Urothelium cell line (cell line): ENCODE measurements at places on chromosomes 6 and 20.

DNA sequence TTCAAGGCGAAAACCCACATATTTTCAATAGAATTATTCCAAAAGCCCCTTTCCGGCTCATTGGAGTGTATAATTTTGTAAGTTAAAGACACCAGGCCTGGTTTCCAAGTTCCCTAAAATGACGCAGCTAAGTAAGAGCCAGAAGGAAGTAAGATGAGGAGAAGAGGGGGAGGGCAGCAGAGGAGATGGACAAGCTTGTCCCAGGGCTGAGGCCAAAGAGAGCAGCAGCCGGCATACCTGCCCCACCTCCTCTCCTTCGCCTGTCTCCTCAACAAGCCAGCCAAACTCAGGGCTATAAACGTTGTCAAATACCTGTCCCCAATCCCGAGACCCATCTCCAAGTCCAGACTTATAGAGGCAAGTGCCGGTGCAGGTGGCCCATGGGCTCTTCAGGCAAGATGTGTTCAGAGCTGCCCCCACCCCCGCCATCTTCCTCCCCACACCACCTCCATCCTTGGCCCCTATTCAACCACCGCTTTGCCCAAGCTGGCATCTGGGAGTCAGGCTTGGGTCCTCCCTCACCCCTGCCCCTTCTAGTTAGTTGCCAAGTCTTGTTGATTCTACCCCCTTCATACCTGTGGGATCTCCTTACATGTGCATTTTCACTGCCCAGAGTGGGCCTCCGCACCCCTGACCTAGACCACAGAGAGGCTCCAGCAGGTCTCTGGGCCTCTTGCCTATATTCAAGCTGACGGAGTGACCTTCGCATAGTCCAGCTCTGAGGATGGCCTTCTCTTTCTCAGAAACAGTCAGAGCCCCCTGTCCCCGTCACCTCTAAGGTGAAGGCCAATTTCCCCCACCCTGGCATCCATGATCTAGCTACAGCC, 75.7 kb upstream of the SIRPA start:
- DNase-seq: no peak

- DNase-seq: peak; percentile 68
Measured at GRCh38 chr6:16332175-16332542, 93.8 kb downstream of the GMPR start.

GRCh38 chr6:53369876-53370515, 21.2 kb upstream of the ELOVL5 start:
- no peak for DNase-seq

DNA sequence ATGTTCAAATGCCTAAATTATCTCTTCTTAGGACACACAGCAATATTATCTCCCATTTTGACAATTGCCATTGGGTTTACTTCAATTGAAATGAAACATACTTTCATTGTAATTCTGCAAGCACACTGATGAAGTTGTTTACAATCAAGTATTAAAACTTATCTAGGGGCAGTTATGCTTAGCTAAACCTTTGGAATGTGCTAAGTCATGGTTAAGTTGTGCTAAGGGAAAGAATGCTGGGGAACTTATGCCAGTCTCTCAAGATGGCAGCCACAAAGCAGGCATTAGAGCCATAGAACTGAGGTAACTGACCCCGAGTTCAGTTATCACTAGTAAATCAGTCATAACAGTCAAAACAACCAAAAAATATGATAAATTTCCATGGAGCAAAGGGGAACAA, 59.1 kb upstream of the NT5E start:
- DNase-seq: no peak

GRCh38 chr6:42028234-42029061, 21.9 kb upstream of the TAF8 start:
- peak; percentile 78 for DNase-seq

DNA sequence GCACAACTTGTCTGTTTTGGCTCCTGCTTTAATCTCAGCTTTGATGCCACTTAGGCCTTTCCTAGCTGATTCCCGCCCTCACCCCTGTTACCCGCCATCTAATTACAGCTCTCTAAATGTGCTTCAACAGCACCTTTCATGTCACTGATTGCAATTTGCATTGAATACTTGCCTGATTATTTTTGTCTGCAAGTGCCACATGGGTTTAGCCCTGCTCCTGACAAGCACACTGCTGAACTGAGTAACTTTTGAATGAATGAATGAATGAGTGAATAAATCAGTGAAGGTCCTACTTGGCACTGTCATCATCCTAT, 591 bp upstream of the DCBLD1 start:
- no peak for DNase-seq

DNA sequence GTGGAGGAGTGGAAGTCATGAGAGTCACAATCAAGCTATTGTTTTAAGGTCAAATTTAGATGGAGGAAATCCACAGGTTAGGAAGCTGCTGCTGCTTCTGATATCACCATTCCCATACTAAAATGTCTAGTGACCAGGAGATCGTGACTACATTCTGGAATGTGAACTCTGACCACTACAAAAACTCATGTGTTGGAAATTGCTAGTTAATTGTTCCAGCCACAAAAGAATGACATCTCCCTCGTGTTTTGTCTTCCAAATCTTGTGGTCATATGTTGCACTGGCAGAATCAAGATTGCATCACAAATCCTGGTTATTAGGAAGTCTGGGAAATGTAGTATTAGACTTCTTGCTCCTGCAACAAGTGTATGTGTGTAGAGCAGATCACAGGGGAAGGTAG, 441.9 kb downstream of the CD109 start:
- peak; percentile 46 for DNase-seq

DNA sequence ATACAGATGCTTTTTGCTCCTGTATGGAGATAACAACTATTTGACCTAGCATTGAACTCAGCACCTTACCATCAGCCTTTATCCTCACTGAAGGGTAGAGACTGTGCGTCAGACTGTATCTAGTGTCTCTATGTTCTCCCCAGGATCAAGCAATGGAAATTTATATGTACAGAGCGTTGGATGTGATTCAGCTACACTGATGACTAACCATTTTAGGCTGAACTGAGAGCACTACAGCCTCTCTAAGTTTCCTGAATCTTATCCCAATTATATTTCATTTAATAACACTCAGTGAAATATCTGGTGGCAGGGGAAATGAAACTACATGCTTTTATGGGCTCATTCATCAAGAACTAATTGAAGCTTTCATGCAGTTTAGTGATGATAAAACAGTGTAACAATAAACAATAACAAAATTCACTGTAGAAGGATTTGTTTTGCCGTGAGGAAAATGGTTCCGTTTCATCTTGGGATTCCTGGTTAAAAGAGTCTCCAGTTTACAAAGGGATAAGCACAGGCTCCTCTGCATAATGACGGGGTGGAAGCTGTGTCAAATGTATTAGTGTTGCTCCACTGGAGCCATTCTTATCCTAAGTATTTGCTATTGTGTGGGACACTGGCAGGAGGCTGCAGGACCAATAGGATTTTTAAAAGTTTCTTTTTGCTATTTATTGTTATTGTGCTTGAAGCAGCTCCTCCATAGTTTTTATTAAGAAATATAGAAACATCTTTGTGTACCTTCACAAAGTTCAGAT, 567.6 kb upstream of the MMS22L start:
- DNase-seq: peak; percentile 1

DNA sequence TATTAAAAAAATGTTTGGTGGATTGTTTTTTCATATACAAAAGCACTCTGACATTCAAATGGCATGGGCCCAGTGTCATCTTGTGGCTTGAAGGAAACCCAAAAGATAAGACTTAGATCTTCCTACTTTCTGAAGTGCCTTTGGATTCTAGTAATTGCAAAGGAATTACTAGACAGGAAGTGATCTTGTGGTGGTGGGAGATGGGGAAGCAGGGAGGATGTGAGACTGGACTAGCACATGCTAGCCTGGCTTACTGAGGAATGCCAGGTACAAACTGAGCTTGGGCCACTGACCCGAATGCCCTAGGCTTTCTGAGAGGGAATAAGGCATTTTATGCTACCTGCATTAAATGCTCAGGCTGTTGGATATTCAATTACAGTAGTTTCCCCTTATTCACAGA, 59.0 kb downstream of the AFG1L start:
- DNase-seq: no peak

GRCh38 chr6:156199182-156199581, 578.0 kb upstream of the ARID1B start:
- DNase-seq: no peak

DNA sequence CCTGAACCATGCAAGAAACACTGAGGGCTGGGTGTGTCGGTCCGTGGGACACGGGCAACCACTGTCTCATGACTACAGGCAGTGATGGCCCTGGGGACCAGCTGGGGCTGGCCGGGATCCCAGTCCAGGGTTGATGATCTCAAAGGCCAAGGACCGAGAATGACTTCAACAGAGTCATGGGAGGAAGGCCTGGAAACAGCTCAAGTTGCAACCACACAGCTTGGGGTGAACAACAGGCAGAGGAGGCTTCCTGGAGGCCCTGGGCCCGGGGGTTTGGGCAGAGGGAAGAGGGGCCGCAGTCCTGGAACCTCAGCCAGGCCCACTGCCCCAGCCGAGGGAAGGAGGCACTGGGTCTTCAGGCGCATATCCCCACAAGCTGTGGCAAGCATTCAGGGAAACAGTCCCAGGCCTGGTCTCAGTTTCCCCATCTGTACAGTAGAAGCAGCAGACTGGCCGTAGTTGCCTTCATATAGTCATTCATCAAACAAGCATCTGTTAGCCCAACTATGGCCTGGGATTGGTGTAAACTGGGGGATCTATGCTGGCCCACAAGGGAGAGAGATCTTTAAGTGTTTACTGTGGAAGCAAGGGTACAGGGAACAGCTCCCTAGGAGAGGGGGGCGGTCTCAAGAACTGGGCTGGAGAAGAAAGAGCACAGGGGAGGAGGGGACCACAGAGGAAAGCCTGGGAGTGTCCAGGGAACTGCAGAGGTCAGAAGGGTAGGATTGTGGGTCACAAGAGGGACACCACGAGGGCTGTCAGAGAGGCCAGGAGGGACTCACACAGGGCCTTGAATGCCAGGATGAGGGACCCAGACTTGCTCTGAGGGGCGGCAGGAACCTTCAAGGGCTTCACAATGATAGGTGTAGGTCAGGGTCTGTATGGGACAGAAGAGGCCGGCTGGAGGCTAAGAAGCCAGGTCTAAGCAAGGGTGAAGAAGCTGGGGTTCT, 2.1 kb downstream of the MYL9 start:
- DNase-seq: peak; percentile 33

DNA sequence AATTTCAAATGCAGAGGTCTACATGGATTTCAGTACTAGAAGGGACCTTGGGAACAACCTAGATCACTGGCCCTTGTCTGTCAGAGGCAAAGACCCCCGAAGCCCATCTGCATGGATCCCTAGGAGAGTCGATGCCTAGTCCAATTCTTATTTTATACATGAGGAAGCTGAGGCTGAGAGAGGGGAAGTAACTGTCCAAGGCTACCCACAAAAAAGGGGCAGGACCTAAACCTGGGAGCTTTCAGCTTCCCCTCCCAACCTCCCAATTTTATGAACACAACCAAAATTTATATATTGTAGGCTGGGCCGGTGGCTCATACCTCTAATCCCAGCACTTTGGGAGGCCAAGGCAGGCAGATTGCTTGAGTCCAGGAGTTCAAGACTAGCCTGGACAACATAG, 73.2 kb downstream of the TRERF1 start:
- DNase-seq: no peak

DNA sequence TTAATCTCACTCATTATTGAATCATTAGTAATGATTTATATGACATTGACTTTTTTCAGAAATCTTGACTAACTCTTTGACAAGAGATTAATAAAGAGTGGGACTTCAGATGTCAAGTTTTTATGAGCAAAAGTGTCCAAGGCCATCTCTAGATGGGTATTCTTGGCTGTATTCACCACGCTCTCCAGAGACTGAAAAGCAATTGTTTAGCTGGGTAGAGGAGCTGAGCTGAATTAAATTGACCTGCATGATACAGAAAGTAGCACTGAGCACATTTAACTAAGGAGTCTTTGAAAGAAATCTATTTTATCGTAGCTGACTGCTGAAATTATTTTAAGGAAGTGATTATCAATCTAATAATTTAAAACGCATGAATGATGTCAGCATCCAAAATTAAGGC, 89.4 kb downstream of the LINC00237 start:
- no peak for DNase-seq

DNA sequence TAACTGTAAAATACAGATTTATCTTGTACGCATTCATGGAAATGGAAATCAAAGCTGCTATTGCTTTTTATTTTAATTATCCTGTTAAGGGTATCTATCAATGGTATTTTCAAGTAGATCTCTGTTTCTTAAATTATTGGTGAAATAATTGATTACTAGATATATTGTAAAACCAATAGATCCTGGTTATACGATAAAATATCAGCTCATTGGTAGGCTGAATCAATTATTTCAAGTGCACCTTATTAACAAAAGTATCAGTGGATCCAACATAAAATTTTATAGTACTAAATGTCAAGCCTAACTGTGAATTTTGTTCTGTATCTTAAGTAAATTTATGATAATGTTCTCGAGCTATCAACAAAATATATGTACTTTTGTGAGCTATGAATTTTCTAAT, 21.8 kb downstream of the PARD6B start:
- no peak for DNase-seq

DNA sequence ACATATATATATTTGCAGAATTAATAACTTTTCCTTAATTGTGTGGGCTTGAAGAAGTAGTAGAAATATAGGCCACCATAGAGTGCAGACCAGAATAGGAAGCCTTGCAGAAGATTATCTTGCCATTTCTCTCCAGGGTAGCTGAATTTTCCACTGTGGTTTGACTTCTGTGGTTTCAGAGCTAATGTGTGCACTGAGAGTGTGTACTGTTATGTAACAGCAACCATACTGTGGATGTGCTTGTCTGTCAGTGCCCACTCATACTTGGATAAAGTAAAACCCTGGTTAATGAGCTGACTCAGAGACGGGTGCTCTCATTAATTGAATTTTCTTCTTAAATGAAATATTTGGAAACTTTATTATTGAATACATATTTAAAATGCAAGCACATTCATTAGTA, 57.2 kb downstream of the CEP43 start:
- no peak for DNase-seq

- no peak for DNase-seq
Measured at GRCh38 chr6:116158641-116159040, 32.7 kb upstream of the COL10A1 start.

- DNase-seq: no peak
Measured at GRCh38 chr6:47681201-47681990, 17.0 kb upstream of the ADGRF4 start.

DNA sequence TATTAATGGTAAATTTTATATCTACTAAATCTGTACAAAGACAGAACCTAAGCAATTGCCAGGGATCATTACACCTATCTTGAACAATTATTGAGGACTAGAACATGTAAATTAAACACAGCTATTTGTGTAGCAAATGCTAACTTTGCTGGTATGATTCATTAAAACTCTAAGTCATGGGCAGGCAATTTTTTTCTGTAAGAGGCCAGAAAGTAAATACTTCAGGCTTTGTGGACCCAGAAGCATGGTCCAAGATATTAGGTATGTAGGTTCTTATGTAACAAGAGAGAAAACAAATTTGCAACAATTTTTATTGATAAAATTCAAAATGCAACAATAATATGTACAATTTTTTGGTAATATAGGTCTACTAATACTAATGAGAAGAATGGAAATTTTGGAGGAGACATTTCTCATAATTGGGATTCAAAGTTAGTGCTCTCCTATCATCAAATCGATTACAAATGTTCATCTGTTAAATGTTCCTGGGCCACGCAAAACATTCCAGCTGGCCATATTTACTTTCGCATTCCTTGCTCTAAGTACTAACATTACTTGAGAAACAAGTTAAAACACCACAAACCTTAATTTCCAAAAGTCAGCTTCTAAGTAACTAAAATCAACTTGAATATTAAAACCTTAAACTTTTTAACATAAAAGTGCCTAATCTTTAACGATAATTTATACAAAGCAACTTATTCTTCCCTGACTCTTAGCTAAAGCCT, 4.3 kb downstream of the TMEM30A start:
- DNase-seq: no peak
